ENCODE measurements at places on chromosomes 1 and 21. TPM values are rescaled to one million over a fixed set of nuclear protein-coding genes. Genes with fewer than 3 reads are reported as not detected.
A peak's percentile ranks its signal among the peaks of the same experiment; 100 is the strongest.

- peak overlapping the region; percentile 53 for H3K27ac ChIP-seq
- DNase-seq: no peak
- no peaks in the 10 kb centered on the region for H3K27me3 ChIP-seq
- H3K4me1 ChIP-seq: peaks cover 55% of the 10 kb centered on the region
- no peak overlapping the region for H3K4me3 ChIP-seq
These were observed 127.7 kb downstream of the S1PR1 start for GRCh38 chr1:101364370-101365120.

NEGR1 gene
- not detected for total RNA-seq

DNA sequence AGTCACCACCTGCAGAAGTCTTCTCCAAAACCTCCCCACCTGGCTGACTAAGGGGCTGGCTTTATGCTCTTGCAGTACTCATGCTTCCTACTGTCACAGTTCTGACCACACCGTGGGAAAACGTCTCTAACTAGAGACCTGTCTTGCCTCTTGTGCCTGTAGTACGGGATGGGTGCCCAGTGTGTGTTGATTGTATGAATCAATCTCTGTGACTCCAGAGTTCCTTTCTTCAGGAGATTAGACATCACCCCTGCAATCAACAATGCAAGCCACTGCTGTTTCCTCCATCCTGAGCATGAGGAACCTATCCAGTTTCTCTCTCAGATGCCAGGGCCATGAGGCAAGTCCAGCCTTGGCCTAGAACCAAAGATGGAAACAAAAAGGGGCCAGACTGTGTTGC, 64.1 kb downstream of the LRRN2 start:
- no peaks in the 10 kb centered on the region for H3K27me3 ChIP-seq
- H3K36me3 ChIP-seq: no peaks in the 10 kb centered on the region
- DNase-seq: no peak
- no peak overlapping the region for H3K4me3 ChIP-seq
- H3K27ac ChIP-seq: no peak overlapping the region

C1orf141 gene
- total RNA-seq: not detected

GRCh38 chr1:89855413-89856123, 34.7 kb downstream of the LRRC8D start:
- no peak for DNase-seq
- peak overlapping the region; percentile 15 for H3K4me3 ChIP-seq
- no peaks in the 10 kb centered on the region for H3K27me3 ChIP-seq

HNRNPCL1 gene
- not detected for total RNA-seq

S100A14 gene
- total RNA-seq: not detected

GRCh38 chr1:68093737-68094136, 43.3 kb upstream of the DIRAS3 start:
- H3K27ac ChIP-seq: no peak overlapping the region
- DNase-seq: no peak
- H3K4me3 ChIP-seq: no peak overlapping the region
- H3K36me3 ChIP-seq: no peaks in the 10 kb centered on the region

ANGPTL7 gene
- not detected for total RNA-seq

SPRR2D gene
- total RNA-seq: not detected

FMOD gene
- 3.6 TPM for total RNA-seq

DNA sequence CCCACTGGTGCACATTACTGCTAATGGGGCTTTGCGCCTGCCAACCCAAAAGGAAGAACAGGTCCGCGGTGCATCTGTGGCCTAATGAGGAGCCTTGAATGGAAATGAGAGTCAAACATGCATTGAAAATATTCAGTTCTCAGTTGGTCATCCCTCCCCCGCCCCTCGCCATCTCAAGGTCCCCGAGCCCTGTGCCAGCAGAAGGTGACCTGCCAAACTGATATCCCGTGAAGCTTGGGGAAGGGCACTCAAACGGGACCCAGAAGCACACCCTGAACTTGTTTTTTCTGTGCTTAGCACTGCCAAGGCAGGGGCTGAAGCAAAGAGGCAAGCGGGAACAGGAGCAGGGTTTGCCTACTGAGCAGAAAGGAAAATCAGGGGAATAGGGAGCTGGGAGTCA, 67.9 kb upstream of the ZNF648 start:
- no peak overlapping the region for H3K4me3 ChIP-seq
- no peaks in the 10 kb centered on the region for H3K4me1 ChIP-seq

RNF186 gene
- not detected for total RNA-seq

C1orf210 gene
- not detected for total RNA-seq

SAMD13 gene
- total RNA-seq: 3.1 TPM

DNA sequence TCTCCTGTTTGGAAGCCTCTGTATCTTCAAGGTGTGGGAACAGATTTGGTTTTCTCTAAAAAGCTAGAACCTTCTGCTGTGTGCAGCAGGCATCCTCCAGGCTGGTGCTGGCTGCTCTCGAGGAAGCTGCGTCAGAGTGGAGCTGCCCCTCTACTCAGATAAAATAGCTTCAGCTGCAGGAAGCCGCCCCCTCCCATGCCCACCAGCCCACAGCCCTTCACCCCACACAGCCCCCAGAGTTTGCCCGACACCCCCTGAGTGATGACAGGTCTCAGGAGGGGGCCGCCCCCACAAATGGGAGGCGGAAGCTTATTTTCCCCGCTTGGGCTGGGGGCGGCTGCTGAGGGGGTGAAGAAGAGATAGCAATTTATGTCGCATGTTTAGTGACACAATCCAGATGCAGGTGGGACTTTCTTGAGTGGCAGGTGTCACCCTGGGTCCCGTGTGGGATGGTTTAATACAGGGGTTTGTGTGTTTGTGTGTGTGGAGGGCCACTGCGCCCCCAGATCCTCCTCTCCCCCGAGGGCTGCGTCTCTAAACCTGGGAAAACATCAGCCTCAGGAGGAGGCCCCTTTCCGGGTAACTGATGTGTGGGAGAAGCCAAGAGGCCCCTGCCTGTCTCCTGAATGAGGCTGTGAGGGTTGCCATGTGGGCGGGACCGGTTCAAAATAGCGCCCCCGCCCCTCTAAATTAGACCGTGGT, 55.4 kb downstream of the STUM start:
- H3K27me3 ChIP-seq: no peaks in the 10 kb centered on the region
- no peaks in the 10 kb centered on the region for H3K36me3 ChIP-seq
- no peak for DNase-seq

DNA sequence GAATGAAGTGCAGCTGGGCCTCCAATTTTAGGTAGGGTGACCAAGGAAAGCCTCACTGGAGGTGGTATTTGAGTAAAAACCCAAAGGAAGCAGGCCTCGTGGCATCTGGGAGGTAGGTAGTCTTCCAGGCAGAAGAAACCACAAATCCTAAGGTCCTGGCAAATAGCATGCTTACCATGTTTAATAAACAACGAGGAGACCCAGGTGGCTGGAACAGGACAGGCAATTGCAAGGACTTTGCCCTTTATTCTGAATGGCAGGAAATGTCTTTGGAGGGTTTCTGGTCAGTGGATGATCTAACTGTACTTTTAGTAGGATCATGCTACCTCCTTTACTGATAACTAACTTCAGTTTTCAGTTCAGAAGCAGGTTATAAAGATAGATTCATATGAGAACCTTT, 52.2 kb downstream of the EPB41 start:
- H3K27ac ChIP-seq: no peak overlapping the region
- no peaks in the 10 kb centered on the region for H3K4me1 ChIP-seq
- H3K4me3 ChIP-seq: no peak overlapping the region
- no peak for DNase-seq
- H3K36me3 ChIP-seq: no peaks in the 10 kb centered on the region

DNA sequence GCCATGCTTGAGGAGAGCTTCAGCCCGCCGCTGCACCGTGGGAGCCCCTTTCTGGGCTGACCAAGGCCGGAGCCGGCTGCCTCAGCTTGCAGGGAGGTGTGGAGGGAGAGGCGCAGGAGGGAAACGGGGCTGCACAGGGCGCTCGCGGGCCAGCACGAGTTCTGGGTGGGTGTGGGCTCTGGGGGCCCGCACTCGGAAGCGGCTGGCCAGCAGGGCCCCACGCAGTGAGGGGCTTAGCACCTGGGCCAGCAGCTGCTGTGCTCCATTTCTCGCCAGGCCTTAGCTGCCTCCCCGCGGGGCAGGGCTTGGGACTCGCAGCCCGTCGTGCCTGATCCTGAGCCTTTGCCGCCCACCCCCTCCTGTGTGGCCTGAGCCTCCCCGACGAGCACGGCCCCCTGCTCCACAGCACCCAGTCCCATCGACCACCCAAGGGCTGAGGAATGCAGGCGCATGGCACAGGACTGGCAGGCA, 1554.0 kb downstream of the KCNT2 start:
- no peaks in the 10 kb centered on the region for H3K27me3 ChIP-seq
- no peak overlapping the region for H3K4me3 ChIP-seq
- H3K27ac ChIP-seq: no peak overlapping the region
- H3K4me1 ChIP-seq: no peaks in the 10 kb centered on the region

CLSTN1 gene
- 77.7 TPM for total RNA-seq

B3GALT2 gene
- not detected for total RNA-seq

ELAPOR1 gene
- 0.22 TPM for total RNA-seq

MAP10 gene
- total RNA-seq: 8.2 TPM

ACTN2 gene
- total RNA-seq: not detected

DNA sequence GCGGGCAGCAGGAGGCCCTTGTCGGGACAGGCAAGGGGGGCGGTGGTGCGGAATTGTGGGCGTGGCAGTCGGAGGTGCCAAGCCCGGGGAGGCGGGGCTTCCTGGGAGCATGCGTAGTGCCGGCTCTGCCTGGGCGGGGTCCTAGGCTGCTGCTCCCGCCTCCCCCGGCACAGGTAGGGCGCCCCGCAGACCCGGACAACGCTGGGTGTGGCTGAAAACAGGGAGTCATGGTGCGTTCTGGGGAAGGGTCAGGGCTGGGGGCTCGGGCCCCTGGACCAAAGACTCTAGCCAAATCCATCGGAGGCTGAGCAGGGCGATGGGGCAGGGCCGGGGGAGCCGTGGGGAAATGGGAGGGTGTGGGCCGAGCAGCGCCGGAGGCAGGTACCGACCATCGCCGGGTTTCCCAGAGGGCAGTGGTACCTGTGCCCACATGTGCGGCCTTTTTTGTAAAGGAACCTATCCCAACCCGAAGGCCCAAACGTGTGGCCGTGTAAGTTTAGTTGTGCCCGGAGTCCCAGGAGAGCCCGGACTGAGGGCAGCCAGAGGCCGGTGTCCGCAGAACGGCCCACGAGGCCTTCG, 231.9 kb downstream of the SDCCAG8 start:
- H3K4me3 ChIP-seq: no peak overlapping the region
- H3K27me3 ChIP-seq: no peaks in the 10 kb centered on the region
- DNase-seq: no peak
- H3K27ac ChIP-seq: no peak overlapping the region
- no peaks in the 10 kb centered on the region for H3K4me1 ChIP-seq
- H3K36me3 ChIP-seq: no peaks in the 10 kb centered on the region

GRCh38 chr1:234554218-234554697, 55.7 kb downstream of the IRF2BP2 start:
- H3K36me3 ChIP-seq: no peaks in the 10 kb centered on the region
- no peak for DNase-seq

- no peak for DNase-seq
- no peaks in the 10 kb centered on the region for H3K27me3 ChIP-seq
- no peak overlapping the region for H3K4me3 ChIP-seq
- peaks cover 23% of the 10 kb centered on the region for H3K4me1 ChIP-seq
- H3K36me3 ChIP-seq: no peaks in the 10 kb centered on the region
- H3K27ac ChIP-seq: no peak overlapping the region
These were observed 33.2 kb upstream of the SAMD13 start for GRCh38 chr1:84268346-84268745.

MLLT11 gene
- total RNA-seq: 5.3 TPM

PTAFR gene
- 37.8 TPM for total RNA-seq

DNA sequence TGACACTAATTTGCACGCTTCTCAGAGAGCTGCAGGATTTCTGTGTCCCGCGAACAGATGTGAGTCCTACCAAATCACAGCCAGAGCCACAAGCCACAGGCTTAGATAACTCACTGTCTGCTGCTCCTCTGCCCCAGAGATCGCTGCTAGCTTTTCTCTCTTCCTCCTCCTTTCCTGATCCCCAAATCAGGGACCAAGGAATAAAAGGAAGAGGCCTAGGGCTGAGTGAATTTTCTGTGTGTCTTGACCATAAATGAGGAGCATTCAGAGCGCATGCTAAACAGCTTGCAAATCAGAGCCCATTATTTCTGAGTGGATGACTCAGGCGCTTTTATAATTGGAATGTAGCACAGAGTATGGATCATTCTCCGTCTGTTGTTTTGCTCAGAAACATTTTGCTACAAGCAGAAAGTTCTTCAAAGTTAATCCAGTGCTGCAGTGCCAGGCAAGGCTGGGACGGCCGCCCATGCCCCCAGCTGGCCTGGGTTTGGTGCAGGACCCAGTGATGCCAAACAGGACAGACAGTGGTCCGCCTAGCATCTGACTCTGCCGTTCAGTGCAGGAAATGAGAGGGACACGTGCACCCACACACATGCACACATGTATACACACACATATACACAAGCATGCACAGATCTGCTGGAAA, 38.2 kb downstream of the KCNAB2 start:
- H3K27ac ChIP-seq: no peak overlapping the region
- H3K4me1 ChIP-seq: no peaks in the 10 kb centered on the region
- H3K4me3 ChIP-seq: no peak overlapping the region
- no peak for DNase-seq
- no peaks in the 10 kb centered on the region for H3K36me3 ChIP-seq
- no peaks in the 10 kb centered on the region for H3K27me3 ChIP-seq

EDEM3 gene
- total RNA-seq: 49.7 TPM

TMPRSS2 gene
- total RNA-seq: not detected

DNA sequence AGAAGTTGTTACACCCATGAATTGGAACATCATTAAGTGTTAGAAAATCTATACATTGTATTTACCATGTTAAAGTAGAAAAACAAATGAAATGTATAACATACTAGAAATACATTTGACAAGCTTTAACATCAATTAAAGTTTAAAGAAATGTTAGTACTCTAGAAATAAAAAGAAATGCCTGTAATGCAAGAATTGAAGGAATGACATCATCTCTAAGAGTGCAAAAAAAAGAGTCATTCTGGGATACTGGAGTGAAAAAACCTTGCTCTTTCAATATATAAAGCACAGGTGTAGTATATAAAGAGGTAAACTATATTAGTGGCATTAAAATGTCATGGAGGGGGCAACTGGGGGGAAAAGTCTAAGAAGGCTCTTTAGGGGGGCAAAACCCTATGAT, 210.8 kb upstream of the PLD5 start:
- H3K27ac ChIP-seq: no peak overlapping the region
- H3K4me3 ChIP-seq: no peak overlapping the region
- H3K4me1 ChIP-seq: no peaks in the 10 kb centered on the region

- H3K4me3 ChIP-seq: no peak overlapping the region
- H3K4me1 ChIP-seq: no peaks in the 10 kb centered on the region
- no peaks in the 10 kb centered on the region for H3K27me3 ChIP-seq
- no peaks in the 10 kb centered on the region for H3K36me3 ChIP-seq
- no peak for DNase-seq
These were observed 8.3 kb downstream of the PGM1 start for GRCh38 chr1:63601463-63601862.

MYOM3 gene
- total RNA-seq: not detected

DNA sequence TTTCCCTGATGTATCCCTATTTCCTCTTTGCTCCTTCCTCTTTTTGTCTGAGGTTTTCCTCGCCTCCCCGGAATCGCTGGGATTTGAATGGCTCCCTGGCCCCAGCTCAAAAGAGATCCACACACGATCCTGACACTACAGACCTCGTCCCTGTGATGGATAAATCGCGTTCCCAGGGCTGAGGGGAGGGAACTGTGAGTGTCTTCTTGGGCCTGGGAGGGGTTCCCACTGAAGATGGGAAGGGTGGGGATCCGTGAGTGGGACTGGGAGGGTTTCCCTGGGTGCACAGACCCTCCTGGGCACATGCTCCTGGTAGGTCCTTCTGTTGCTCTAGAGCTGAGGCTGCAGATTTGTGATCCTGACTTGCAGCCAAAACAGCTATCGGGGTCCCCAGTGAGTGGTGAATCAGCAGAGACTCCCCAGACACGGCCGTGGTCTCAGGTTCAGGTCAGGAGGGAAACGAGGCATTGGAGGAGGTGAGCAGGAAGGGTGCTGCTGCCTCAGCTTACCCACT, 591.0 kb downstream of the PTPRU start:
- no peak overlapping the region for H3K4me3 ChIP-seq
- no peaks in the 10 kb centered on the region for H3K27me3 ChIP-seq
- H3K27ac ChIP-seq: no peak overlapping the region
- H3K4me1 ChIP-seq: no peaks in the 10 kb centered on the region
- DNase-seq: no peak

LCE1D gene
- not detected for total RNA-seq
